ENCODE measurements at places on chromosomes 5 and 9.

- no peak for DNase-seq
These were observed 30.0 kb upstream of the RNF130 start for GRCh38 chr5:180101451-180102105.

GRCh38 chr5:36900283-36900682 is 23.7 kb downstream of the NIPBL start:
- DNase-seq = no peak

DNA sequence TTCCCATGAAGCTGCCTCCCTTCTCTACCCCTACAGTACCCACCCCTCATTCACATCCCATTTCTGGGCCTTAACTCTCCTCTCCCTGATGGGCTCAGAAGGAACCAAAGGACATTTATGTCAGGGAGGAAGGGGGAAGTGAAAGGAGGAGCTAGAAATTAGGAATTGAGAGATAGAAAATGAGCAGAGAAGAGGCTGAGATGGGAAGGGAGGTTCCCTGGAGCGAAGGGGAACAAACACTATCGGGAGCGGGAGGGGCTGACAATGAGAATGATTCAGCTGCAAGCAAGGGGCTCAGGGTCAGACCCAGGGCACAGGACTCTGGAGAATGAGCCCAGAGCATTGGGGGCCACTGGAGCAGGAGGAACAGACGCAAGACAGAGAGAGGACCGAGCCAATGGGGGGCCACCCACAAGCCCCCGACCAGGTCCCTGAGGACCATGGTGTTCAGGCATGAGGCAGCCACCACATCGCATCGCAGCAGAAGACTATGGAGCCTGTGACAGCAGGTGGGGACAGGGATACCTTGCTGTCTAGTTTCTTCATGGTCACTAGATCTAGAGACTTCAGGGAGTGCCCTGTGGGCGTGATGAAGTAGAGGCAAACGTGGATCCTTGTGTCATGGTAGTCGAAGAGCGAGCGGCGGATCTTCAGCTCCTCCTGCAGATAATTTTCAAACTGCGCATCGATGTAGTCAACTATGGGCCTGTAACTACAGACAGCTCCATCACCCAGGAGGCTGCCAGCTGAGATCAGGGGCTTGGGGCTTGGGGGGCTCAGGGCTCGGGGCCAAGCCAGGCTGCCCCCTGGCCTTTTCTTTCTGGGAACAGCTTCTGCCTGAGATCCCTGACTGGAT is 13.6 kb downstream of the SEPTIN8 start:
- DNase-seq = no peak

- DNase-seq = no peak
These were observed 319.8 kb downstream of the HCN1 start for GRCh38 chr5:45376417-45376816.

DNA sequence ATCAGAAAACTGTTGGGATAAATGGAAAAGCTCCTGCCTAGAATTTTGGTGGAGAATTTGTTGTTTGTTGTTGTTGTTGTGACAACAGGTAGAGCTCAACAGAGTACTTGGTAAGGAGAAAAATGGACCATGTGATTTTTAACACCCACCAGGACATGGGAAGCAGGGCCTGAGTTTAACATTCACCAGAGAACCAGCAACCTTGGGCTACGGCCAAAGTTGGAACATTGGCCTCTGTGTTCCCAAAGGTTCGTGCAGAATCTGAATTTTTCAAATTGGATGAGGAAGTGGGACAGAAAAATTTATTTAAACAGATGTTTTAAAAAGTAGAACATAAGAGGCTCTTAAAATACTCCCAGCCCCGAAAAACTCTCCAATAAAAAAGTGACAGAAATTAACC is 127.0 kb downstream of the GNA14 start:
- DNase-seq = no peak

- no peak for DNase-seq
These were observed 277.2 kb upstream of the MPDZ start for GRCh38 chr9:13556656-13557055.

- no peak for DNase-seq
These were observed 429.9 kb downstream of the NR2F1-AS1 start for GRCh38 chr5:93151121-93151520.

DNA sequence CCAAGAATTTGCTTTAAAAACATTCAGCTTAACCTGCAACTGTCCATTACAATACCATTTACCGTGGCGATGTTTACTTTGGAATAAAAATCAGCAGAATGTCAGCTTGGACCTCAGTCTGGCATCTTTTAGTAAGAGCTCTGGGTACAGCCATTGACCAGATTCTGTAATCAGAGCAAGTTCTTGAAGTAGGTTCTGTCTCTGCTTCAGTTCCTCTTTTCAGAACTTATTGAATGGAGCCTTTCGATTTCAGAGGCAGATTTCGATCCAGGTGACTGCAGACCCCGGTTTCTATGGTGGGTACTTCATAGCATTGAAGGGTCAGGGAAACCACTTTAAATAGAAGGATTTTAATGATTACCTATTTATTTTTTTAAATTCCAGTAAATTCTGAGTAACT is 53.4 kb upstream of the SV2C start:
- DNase-seq = no peak

DNA sequence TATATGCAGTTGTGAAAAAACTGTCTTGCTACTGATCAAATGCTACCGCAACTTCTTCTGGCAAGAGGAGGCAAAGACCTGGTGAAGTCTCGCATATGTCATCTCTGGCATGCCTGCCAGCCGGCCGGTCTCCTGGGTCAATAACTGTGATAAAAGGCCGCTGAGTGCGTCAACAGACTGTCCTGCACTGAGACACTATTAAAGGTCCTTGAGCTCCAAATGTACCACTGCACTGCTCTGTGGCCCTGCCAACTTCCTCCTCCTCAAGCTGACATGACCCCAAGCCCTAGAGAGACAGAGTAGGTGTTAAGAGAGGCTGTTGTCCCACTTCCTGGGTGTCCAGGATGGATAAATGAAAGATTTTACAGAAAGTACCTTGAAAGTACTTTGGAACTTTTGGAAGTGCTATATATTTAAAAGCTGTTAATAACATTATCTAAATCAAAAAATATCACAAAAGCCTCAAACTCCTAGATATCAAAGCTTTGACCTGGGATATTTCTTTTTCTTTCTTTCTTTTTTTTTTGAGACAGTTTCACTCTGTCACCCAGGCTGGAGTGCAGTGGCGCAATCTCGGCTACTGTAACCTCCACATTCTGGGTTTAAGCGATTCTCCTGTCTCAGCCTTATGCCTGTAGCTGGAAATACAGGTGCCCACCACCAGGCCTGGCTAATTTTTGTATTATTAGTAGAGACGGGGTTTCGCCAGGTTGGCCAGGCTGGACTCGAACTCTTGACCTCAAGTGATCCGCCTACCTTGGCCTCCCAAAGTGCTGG is 31.5 kb downstream of the RAPGEF1 start:
- peak; percentile 6 for DNase-seq

- no peak for DNase-seq
These were observed 221.3 kb downstream of the GRIA1 start for GRCh38 chr5:153711755-153712154.

DNA sequence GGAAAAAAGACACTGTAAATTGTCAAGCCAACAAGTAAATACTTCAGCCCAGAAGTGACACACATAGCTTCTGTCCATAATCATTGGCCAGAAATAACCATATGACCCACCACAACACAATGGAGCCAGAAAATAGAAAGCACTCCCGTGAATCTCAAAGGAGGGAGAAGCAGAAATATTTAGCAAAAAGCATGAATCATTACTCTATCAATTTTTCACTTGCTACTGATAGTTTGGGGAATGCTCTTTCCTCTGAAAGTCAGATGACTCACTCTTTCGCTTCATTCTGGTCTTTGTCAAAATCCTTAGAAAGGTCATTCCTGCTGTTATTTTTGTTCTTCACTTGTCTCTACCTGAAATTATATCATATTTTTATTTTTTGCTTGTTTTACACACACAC is 312.6 kb downstream of the TMEM232 start:
- DNase-seq = no peak

- peak; percentile 25 for DNase-seq
These were observed 248.3 kb downstream of the CDH18 start for GRCh38 chr5:19739671-19740070.

GRCh38 chr9:136409557-136410455 is 608 bp downstream of the ENTR1 start:
- peak; percentile 15 for DNase-seq

GRCh38 chr5:116144103-116144502 is 59.3 kb downstream of the COMMD10 start:
- DNase-seq = no peak

- DNase-seq = no peak
These were observed 129.6 kb downstream of the KCNIP1 start for GRCh38 chr5:170633235-170634081.

DNA sequence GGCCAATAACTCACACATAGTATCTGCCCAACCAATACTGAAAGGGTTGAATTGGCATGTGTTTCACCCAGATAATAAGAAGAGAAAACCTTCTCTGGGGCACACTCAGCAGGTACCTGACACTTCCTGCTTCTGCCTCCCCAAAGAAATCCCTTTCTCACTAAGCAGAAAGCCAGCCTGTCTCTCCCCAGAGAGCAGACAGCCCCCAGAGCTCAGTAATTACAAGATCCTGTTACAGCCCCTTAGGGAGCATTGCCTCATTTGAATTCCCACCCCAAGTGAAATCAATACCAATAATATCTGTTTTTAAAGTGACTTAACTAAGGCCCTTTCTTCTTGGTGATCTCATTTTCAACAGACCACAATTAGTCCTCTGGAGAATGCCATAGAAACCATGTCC is 38.5 kb upstream of the FOXI1 start:
- no peak for DNase-seq

DNA sequence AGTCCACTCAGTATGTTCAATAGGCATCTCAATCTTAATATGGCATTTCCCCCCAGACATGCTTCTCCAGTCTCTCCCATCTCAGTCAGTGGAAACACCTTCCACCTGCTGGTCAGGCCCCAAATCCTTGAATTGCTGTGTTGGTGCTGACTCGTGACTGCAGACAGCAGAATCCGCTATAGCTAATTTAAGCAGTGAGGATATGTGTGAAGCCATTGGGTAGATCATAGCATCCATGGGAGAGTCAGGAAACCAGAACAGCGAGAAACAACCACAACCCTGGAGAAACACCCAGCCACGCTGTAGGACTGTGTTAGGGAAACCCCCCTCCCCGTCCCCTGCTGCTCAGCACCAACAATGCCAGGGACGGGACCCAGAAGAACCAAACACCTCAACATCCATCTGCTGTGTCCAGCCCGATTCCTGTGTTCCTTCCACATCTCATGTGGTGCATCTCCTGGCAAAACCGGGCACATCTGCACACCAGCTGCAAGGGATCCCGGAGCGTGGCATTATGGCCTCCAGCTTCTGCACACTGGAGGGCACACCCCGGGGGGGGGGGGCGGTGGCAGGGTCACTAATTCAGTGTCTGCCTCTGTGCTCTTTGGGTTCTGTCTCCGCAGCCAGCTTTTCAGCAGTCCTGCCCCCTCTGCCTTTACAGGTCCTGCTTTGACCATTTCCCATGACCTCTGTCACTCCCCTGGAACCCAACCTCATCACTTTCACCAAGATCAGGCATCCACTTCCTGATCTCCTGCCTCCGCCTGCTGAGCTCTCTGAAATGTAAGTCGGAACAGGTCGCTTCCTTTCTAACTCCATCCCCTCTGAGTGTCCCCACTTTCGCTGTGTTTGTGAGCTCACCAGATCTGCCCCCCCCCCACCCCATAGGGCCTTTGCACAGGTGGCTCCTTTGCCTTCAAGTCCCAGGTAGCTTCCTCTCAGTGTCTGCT is 2.4 kb upstream of the PLEKHG4B start:
- DNase-seq = no peak

DNA sequence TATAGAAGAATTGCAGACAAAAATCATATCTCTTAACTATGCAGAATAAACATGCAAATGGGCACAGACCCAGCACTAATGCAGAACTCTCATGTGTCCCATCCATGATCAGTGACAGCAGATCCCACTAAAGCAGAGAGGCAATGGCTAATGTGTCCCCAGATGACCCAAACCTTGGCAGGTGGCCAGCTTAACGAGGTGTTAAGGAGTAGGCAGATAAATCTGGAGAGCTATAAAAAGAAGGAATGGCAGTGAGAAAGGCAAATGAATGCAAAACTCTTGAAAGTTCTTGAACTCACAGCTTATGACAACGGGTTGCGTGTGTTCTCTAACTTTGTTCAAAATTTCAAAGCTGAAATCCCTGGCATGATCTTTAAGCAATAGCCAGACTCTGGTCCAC is 265.4 kb downstream of the RASEF start:
- peak; percentile 75 for DNase-seq

GRCh38 chr9:112411626-112412027 is 31.7 kb downstream of the HSDL2 start:
- DNase-seq = no peak

DNA sequence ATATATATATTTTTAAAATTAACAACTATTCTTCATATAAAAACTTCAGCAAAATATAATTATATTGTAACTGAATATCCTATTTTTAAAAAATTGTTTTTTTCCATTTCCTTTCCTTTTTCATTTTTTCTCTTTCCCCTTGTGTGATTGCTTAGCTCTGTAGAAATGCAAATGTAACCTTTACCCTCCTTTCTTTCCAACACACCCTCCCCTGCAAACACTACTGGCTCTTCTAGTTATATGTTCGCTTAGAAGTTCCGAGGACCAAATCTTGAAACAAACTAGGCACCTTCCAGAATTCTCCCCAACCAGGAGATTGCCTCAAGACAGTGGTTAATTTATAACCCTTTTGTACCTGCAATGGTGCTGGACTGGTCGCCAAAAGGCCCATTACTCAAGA is 1980.0 kb upstream of the CDH6 start:
- no peak for DNase-seq

- DNase-seq = no peak
These were observed 57.7 kb upstream of the NXNL2 start for GRCh38 chr9:88477300-88477751.

- DNase-seq = no peak
These were observed 4.1 kb upstream of the KCNMB1 start for GRCh38 chr5:170393235-170393634.

DNA sequence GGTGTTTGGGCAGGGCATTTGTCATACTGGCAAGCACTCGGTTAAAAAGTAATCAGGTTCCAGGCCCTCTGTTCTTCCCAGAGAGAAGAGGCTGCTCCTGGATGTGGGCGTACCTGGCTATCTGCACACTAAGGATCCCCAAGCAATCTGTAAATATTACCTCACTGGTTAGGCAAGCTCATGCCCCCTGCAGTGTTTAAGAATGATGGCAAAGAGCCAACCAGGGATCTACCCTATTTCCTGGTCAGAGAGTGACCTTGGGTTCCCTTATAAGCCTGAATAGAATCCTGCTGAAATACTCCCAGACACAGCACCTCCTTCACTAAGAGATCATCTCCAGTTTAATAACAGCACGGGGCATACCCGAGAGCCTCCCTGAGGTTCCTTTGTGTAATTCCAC is 181.2 kb downstream of the PIK3R1 start:
- DNase-seq = no peak

GRCh38 chr9:37179576-37179975 is 59.2 kb downstream of the ZCCHC7 start:
- no peak for DNase-seq

Data from NCI-H1092 (cell line).